ENCODE measurements at places on chromosomes 12 and 14. TPM values are rescaled to one million over a fixed set of nuclear protein-coding genes. Genes with fewer than 3 reads are reported as not detected.

C12orf54 gene
- not detected for total RNA-seq

RNASE3 gene
- not detected for total RNA-seq

LRRC74A gene
- not detected for total RNA-seq

OAS2 gene
- total RNA-seq: 0.44 TPM

TNFAIP2 gene
- 16.0 TPM for total RNA-seq

DNA sequence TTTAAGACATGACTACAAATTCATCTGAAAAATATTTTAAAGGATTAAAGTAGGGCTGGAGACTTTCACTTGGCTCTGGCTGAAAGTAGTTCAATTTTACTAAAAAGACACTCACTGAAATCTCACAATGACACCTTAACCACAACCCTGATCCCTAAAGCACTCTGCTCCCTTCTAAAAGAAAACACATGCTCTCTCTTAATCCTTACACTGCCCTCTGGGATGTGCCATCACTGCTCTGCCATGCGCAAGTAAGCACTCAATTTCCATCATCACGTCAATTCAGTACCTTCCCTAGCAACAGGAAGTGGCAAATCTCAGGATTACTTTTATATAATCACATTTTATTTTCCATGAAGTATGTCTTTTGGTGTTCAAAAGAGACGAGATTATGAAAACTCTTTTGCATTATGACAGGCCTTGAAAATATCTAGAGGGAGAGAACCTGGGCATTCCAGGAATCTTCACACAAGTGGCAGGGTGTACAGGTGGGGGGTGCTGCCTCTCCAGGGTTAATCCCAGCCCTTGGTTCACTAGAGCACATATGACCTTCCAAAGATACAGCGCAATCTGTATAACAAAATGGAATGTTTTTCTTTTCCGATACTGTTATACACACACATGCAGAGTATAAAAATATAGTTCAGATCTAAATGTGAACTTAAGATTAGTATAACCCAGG is 7.3 kb downstream of the ATG14 start:
- no peak for DNase-seq

DNA sequence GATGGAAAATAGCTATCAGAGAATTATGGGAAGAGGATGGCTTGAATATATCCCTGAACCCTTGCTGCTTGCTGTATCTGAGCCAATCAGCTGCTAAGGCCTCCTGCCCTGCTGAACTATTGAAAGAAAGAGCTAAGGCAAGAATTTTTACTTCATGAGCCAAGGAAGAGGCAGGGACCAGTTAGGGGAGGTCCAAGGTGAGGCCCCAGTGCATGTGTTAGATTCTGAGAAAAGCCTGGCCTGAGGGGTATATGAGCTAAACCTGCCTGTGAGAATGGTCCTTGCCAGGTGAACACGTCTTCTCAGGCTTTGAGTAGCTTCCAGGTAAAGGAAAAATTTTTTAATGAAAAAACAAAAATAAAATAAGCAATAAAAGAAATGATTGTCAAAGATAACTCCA is 218.0 kb downstream of the SYT1 start:
- no peak for DNase-seq

GRCh38 chr12:25286837-25287236 is 36.1 kb upstream of the KRAS start:
- DNase-seq: no peak

DNA sequence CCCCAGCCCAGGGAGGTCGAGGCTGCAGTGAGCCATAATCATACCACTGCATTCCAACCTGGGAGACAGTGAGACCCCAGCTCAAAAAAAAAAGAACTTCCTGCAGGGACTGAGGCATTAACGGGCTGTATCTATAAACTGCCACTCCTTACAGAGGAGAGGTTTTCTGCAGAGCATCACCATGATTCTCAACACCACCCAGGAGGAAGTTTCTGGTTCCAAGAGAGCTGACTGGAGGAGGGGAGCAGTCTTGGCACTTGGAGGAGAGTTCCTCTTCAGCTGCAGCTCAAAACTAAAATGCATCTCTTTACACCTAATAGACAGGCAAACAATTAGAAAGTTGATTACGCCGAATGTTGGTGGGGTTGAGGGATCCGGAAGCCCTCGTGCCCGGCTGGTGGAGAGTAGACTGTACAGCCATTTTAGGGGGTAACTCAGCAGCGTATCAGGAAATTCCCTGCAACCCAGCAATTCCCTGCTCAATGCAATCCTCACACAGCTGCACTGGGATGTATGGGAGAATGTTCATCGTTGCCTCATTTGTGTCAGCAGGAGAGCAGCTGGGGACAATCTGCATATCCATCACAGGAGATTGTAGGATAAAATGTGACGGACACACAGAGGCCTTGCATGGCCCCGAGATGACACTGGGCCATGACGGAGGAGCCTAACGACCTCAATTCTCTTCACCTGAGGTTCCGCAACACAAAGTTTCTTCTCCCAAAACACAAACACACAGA is 36.6 kb downstream of the ACTN1 start:
- DNase-seq: no peak

- DNase-seq: no peak
These were observed 221.9 kb upstream of the KITLG start for GRCh38 chr12:88802096-88802706.

DNA sequence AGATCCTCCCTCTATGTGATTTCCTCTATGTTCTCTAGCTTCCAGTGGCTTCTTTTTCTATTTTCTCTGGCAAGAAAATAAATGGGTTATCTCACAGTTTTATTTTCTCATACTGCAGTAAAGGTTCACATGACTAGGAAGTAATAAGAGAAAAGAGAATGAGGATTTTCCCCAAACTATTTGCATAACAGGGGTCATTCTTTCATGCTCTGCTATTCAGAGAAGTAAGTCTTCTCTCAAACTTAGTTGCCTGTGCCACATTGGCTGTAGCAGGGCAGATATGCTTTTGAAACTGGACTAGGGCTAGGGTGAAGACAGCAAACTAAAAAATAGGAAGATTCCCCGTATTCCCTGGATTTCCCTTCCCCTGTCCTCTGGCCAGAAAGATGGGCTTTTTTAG is 57.4 kb downstream of the ACSM4 start:
- DNase-seq: no peak

- no peak for DNase-seq
These were observed 1.2 kb upstream of the GLIPR1L2 start for GRCh38 chr12:75389706-75390105.

DNA sequence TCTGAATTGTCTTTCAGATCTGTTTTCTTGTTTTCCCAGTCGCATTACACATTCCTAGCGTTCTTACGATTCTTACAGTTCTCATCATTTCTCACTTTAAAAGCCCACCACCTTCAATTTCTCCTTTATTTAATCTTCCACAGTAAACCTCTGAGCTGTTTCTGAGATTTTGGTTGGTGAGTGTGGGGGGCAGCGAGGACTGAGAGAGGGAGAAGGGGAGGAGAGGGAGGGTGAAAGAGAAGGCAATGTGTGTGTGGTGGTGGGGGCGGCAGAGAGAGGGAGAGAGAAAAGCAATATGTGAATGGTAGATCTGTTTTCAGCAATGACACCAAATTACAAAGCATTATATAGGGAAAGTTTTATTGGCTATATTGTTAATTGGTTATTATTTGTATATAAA is 282.6 kb downstream of the SOX5 start:
- DNase-seq: no peak

- no peak for DNase-seq
These were observed 170.7 kb upstream of the CDKN3 start for GRCh38 chr14:54226103-54226502.

- DNase-seq: peak; percentile 21
These were observed 68.5 kb downstream of the PPFIBP1 start for GRCh38 chr12:27592548-27592947.

GRCh38 chr12:124147027-124147426 is 147.9 kb upstream of the RFLNA start:
- DNase-seq: no peak

- no peak for DNase-seq
These were observed 8.1 kb downstream of the GPR84 start for GRCh38 chr12:54356228-54356627.

DNA sequence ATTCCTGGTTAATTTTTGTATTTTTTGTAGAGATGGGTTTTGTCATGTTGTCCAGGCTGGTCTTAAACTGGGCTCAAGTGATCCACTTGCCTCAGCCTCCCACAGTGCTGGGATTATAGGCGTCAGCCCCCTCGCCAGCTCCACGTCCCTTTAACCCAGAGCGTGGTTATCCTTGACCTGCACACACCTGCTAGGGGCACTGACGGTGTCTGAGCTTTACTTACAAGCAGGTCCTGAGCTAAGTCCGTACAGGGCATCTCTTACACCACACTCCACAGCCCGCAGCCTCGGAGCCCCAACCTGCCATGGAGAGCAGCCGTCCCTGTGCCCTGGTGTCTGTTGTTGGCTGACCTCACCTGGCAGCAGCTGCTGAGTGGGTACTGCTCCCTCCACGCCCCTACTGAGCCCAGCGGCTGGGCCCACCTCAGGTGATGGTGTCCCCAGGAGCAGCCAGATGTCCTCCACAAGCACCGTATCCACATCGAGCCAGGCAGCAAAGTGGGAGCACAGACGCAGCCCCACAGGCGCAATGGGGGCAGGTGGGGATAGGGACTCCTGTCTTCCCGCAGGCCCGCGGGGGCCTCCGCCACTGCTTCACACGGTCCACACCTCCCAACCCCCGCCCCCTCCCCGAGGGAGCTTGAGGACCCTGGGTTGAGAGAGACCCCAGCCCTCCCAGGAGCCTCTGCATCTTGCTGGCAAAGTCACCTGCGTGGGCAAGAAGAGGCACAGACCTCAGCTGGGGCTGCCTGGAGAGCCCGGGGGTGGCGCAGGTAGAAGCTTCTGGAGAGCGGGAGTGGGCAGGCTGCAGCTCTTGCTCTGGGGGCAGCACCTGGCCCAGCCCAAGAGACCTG is 325.4 kb upstream of the SFSWAP start:
- DNase-seq: no peak

DNA sequence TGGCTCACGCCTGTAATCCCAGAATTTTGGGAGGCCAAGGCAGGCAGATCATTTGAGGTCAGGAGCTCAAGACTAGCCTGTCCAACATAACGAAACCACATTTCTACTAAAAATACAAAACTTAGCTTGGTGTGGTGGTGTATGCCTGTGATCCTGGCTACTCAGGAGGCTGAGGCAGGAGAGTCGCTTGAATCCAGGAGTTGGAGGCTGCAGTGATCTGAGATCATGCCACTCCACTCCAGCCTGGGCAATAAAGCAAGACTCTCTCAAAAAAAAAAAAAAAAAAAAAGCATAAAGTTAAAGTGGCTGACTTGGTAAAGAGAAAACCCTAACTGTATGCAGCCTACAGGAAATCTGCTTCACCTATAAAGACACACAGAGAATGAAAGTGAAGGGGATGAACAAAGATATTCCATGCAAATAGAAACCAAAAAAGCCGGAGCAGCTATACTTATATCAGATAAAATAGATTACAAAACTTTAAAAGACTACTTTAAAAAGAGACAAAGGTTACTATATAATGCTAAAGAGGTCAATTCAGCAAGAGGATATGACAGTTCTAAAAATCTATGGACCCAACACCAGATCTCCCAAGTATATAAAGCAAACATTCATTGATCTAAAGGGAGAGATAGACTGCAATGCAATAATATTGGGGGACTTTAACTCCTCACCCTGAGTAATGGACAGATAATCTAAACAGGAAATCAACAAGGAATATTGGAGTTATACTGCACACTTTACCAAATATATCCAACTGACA is 4.1 kb downstream of the CLEC2B start:
- DNase-seq: no peak

DNA sequence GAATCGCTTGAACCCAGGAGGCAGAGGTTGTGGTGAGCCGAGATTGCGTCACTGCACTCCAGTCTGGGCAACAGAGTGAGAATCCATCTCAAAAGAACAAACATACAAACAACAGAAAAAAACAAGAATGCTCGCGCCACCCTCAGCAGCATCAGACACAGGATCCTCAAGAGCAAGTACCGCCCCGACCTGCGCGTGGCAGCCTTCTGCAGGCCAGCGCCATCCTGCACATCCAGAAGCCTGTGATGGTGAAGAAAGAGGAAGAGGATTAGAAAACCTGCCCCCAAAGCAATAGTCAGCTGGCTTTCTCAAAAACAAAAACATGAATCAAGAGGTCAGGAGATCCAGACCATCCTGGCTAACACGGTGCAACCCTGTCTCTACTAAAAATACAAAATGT is 30.0 kb upstream of the EID3 start:
- DNase-seq: no peak

DNA sequence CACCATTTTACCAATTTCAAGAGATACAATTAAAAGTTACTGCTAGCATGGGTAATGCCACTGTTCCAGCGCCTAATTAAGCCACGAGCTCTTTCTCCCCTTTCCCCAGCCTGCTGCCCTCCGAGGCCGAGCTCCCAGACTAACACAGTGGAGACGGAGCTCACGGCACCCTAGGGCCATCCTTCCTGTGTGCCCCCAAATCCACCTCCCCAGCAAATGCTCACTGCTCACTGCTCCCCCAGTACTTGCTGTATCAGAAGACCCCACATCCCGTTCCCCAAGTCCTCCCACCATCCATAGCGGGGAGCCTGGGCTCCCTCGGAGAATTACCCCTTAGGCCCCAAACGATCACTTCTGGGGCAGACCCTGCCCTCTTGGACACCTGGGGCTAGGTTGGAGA is 42.7 kb downstream of the SLC6A12 start:
- no peak for DNase-seq

GRCh38 chr14:91158091-91158790 is 44.4 kb downstream of the DGLUCY start:
- no peak for DNase-seq

DNA sequence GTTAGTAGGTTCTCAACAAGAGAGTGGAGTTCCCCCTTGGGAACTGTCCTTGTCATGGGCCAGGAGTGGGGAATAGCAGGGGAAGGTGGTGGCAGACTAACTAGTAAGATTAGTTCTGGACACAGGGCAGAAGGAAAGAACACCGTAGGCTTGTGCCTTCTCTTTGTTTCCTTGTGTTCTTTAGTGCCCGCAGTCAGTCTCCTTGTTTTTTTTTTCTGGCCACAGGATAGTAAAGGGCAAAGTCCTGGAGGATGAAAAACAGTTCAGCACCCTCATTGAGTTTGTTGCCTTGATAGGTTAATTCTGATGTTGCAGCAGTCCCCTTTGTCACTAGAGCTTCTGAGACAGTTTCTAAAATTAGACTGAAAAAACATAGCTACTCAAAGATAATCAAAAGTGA is 8.4 kb downstream of the PEX5 start:
- peak; percentile 28 for DNase-seq

DNA sequence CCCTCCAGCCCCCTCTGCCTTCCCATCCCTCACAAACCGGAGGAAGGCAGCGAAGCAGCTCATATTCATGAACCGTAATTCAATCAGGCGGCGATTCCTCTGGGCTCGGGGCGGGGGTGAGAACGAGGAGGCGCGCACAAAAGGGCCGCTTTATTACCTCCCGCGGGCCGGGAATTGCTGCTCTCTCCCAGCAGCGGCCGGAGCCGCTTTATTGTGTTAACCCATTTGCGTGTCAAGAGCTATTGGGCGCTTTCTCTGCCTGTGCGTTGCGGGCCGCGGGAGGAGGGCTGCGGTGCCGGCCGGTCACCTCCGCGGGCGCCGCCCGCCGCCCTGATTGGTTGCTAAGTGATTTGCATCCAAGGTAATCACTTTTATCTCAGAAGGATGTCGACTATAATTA is 4.8 kb downstream of the FAM222A start:
- DNase-seq: peak; percentile 48

- DNase-seq: no peak
These were observed 294.5 kb downstream of the KSR2 start for GRCh38 chr12:117674313-117674712.

Measured in hepatocyte (in vitro differentiated cells).